ENCODE measurements at places on chromosomes 3 and 15.

DNA sequence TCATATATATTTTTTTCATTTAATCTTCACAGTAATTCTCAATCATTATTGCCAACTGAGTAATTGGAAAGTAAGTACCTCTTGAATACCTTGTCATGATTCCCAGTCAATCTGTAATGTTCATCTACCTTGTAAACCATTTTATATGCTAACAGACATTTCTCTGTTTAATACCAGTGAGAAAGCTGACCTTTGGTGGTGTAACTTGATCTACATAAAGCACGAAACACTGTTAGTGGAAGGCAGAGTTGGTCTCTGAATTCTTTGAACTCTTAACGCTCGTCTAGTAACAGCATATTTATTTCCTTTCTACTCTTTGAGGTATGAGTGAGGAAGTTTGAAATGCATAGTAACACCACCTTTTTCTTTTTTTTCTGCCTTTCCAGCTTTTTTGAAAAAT is 59.5 kb downstream of the SLC25A26 start:
- no peak for DNase-seq

DNA sequence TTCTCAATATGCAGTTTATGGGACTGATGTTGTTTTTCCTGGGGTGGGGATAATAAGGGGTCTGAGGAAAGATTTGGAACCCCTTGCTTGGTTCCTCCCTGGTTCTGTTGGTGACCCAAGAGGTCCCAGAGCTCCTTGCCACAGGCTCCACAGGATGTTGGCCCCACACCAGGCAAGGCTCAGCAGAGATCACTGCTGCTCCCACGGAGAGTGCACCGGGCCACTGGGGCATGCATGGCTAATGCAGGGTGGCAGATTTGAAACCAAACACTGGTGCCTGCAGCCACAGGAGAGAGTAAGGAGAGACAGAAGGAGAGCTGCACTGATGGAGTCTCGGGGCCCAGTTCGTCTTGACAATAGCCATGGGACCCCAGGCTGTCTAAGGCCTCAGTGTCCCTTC is 2.5 kb downstream of the FAM107A start:
- DNase-seq = no peak

DNA sequence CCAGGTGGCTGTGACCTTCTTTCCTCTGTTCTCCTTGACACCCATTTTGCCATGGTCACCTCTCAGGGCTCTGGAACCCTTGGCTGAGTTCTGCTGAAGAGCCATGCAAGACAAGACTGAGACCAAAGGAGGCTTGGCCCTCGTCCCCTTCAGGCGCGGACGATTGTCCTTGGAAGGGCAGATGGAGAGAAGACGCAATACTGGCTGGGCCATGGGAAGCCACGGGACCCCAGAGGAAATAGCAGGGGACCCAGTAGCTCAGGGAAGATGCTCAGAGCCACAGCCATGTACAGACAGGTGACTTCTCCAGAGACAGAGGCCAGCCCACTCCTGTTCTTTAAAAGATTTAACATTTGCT is 125.6 kb downstream of the SMAD6 start:
- DNase-seq = no peak

- no peak for DNase-seq
Observed at GRCh38 chr3:184766555-184767261, 45.3 kb upstream of the VPS8 start.
